ELF-1 (cell line): ENCODE measurements at places on chromosomes 2 and 18.
A peak's percentile ranks its signal among the peaks of the same experiment; 100 is the strongest.

- no peak for DNase-seq
Measured at GRCh38 chr18:3660739-3661515, 211.0 kb downstream of the TGIF1 start.

DNA sequence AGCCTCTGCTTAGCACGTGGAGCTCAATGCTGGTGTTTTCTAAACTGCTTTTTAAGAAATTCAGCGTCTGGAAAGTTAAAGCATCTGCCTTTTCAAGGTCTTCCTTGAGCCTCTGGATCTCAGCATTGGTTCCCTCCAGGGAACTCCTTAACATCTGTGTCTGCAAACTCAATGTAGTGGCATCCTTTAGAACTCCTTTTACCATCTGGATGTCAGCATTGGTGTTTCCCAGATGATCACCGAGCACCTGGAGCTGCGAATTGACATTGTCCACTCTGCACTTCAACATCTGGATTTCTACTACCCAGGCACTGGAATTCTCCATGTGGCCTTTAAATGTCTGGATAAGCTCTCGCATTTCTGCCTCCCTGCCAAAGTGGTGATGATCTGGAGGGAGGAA, 3.7 kb downstream of the CLEC4F start:
- no peak for DNase-seq

DNA sequence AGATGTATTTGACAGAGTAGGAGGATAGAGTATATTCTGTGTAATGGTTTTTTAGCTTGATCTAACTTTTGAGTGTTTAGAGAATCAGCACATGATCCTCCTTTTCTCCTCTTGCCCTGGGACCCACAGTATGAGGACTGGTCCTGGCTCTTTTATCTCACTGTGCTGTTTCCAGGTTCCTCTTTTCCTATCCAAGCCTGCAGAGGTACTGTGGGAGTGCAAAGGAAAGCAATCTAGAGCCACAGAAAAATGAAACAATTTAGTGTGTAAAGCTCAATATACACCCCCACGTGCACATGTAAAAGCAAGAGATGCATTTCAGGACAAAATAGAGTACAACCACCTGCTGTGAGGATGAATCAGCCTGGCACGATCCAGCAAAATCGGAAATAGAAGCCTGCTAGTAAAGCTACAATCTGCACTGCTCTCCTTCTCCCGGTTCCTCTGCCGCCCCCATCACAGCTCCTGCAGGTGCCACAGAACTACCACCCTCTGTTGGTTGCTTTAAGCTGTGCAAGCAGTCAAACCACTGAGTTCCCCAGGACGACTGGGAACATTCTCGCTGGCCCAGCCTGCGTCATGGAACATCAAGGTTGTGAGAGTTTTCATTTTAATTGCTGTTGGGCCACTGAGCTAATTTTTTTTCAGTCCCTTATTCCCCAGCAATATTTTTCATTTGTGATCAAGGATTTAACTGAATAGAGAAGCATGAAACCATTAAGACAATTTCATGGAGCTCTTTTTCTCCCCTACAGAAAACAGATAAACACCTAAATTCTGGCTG, 47.8 kb upstream of the MAPRE3 start:
- DNase-seq, result peak; percentile 63

DNA sequence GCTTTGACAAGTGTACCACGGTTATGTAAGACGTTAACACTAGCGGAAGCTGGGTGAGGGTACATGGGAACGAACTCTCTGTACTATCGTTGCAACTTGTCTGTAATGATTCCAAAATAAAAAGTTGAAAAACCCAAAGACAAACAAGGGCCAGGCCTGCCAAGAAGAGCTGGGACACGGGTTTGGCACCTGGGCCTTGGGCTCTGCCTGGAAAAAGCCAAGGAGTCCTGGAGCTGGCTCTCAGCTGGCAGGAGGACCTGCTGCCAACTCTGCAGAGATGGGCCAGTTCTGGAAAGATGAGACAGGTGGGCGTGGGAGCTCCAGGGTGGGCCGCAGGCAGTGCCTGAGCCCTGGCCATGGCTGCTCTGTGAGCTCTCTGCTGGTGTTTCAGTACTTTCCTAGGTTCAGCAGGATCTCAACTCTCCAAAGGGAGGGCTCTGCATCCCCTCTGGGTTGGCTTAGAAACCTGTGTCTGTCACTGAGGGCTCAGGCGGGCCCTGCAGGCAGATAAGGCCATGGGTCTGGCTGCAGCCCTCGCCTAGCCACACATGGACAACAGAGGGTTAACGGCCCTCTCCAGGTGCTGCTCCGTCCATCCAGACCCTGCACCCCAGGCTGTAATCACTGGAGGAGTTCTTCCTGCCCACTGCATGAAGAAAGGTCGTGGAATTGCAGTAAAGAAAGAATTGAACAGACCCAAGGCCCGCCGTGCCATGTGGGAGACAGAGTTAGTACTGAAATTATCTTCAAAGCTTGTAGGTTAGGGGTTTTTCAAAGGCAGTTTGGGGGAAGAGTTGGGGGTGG, 89.9 kb downstream of the RHOB start:
- peak; percentile 86 for DNase-seq

DNA sequence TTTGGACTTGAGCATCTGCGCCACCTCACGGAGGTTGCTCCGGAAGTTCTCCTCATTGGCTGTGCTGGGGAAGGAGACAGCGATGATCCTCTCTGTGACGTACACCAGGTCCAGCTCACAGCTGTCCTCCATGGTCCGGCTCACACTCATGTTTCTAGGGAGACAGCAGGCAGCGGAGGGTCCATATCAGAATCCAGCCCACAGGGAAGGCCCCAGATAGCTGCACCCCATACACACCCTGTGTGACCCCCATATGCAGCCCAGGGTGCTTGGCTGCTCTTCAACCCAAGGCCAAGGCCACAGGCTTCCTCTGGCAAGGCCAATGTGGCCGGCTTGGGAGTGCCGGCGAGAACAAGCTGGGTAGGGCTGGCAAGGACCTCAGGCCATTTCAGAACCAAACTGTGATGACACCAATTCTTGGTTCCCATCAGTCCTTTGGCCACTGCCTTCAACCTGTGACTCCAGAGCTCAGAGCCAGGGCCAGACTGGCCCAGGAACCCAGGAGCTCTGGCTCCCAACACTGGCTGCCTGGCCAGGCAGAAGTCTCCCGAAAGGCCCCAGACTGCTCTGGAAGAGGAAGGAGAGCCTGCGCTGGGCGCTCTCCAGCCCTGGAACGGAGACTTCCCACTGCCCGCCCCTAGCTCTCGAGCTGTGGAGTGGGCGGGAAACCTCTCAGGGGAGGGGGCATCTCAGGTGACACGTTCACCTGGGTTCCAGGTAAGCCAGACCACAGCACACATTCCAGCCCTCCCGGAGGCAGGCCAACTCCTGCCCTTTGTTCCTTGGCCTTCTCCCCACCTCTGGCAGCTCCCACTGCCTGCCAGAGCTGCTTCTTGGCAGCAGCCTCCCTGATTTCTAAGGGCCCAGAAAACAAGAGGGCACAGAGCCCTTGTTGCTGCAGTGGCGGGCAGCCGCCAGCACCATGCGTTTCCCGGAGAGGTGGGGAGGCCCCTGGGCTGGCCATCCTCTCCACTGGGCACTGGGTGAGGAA, 104.7 kb downstream of the TNS1 start:
- DNase-seq, result no peak

DNA sequence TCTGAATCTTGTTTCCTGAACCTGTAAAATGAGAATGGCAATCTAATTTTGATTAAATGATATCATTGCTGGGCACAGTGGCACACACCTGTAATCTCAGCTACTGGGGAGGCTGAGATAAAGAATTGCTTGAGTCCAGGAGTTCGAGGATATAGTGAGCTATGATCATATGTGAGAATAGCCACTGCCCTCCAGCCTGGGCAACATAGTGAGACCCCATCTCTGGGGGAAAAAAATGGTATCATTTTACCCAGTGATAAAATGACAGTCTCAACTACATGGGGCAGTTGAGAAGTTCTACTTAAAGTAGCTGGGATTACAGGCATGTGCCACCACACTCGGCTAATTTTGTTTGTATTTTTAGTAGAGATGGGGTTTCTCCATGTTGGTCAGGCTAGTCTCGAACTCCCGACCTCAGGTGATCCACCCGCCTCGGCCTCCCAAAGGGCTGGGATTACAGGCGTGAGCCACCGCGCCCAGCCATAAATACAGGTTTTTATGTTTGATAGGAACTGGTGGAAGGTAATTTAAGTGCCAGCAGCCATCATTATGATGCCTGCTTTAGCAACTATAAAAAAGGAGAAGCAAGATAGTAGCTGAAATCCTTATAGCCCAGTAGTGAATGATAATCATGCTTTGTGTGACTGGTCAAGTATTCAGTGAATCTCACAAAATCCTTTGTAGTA, 17.0 kb downstream of the BZW1 start:
- no peak for DNase-seq

DNA sequence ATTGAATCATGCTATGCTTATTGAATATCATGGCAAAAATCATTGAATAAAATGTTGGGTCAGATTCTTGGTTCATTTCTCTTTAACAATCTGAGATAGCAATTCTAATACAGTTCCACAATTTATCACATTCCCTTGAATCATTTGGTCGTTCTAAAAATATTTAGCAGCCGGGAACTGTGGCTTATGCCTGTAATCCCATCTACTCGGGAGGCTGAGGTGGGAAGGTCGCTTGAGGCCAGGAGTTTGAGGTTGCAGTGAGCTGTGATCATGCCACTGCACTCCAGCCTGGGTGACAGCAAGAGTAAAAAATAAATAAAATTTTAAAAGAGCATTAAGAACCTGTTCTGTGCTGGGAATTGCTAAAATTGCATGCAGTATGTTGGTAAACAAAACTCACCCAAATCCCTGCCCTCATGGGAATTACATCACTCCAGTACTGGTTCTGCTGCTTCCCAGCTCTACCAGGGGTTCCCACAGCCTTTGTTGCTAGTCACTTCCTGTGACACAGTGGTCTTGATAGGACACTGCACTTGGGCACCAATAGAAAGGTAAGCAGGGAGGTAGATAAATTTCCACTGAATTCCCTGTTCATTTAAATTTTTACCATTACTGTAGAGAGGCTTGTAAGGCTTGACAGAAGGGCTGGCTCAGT, 200.4 kb downstream of the CTNNA2 start:
- DNase-seq, result no peak

DNA sequence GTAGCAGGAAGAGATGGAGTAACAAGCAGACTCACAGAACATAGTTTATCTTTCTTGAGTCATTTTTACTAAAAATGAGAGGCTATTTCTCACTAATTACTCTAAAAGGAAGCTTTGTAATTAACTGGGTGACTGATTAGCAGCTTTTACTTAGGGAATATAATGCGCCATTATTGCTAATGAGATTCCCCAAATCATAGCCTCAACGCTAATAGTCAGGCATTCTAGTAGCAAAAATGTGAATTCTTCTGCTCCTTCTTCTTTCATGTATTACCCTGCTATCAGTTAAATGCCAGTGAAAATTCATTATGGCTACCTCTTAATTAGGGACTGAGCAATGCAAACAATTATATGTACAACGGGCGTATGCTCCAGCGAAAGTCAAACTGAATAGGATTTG, 349.8 kb downstream of the CDH19 start:
- DNase-seq, result no peak

GRCh38 chr2:45653122-45653913, 1.8 kb downstream of the PRKCE start:
- DNase-seq, result no peak

GRCh38 chr2:146068051-146068450, 1548.1 kb upstream of the ZEB2 start:
- no peak for DNase-seq

DNA sequence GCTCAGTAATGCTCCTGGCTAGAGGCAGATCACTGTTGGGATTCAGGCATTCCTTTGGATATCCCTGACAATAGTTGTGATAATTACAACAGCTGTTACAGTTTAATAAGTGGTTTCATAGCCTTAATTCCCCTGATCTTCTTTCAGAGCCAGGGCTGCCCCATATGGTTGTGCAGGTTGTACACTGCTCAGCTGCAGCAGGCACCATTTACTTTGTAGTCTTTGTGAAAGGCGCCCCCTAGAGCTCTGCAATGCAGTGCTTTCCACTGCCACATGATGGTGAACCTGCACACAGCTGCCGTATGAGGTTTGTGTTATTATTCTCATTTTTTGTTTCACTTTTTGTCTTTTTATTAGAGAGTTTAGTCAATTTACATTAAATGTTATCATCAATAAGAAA, 239.1 kb downstream of the KCNS3 start:
- peak; percentile 20 for DNase-seq

- peak; percentile 38 for DNase-seq
Measured at GRCh38 chr2:69375494-69376353, 11.3 kb downstream of the GFPT1 start.

DNA sequence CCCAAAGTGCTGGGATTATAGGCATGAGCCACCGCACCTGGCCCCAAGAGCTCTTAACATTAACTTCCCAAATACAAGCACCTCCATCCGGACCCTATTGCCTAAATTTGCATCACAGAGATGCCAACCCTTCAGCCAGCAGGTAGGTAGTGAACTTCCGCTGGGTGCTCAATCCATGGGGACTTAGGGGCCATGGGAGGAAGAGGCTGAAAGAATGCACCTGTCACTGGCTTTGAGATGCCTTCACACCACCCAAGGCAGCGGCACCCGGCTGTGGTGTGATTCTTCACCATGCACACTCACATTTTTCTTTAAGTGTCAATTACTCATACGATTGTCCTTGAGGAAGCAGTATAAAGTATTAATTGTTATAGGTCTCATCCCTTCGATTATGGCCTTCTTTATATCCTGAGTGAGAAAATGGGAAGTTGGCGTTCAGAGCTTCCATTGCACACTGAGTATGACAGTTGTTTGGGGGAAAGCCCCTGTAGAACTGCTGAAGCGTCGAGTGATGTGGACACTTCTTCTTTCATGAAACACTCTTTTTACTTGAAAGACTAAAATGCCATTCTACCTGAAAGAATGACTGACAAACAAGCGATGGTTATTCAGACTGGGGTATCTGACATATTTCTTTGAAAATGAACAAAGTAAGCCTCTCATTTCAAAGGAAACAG, 51.8 kb upstream of the BIN1 start:
- no peak for DNase-seq

- no peak for DNase-seq
Measured at GRCh38 chr18:72542984-72543356, 1.2 kb downstream of the CBLN2 start.

- no peak for DNase-seq
Measured at GRCh38 chr18:51029378-51029693, 677 bp upstream of the SMAD4 start.

DNA sequence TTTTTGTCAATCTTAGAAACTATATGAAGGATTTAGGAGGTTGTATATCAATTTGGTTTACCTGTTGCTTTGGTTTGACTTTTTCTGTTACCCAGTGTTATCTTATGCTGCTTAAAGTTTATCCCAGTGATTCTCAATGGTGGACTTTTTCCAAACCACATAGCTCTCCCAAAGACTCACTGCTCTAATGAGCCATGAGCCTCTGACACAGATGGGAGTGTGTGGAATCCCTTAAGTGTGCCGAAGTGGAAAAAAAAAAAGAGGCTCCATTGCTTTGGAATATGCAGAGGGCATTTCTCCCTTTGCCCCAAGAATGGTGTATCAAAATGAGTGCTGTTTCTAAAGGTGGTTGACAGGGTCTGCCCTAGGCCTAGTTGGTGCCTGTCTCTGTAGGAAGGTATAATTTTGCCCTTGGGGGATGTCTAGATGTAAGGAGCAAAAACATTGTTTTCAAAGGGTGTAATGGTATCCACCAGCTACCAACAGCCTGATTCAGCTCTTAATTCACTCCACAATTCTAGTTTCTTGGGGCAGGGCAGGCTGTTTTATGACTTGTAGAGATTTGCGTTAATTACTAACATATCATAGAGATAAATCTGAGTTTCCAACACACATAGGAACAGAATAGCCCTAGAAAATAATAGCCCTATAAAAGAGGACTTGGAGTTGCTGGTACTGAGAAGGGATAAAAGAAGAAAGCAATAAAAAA, 64.3 kb upstream of the CYP26B1 start:
- DNase-seq, result no peak

GRCh38 chr2:127479219-127479825, 47.0 kb downstream of the IWS1 start:
- DNase-seq, result peak; percentile 20
